ENCODE measurements at places on chromosomes 12 and 14.

DNA sequence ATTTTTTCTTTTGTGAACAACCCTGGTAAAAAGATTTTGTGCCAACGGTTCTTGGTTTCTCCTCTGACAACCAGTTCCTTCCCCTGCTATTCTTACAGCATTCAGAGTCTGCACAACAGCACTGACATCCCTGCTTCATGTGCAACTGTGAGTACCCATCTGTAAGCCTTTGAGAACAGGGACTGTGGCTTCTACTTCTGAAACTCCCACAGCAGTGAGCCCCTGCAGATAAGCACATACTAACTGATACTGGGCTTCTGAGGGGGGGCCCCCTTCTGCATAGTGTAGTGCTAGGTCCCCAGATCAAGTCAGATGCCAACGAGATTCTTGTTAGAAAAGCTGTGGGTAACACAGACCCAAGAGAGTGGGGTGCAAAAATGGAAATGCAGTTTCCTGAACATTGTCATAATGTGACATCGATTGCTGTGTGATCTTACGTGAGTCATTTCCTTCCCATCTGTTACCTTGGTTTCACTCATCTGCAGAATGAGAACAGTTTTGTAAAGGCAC lies 11.1 kb upstream of the NINJ2 start:
- peak; percentile 64 for DNase-seq

DNA sequence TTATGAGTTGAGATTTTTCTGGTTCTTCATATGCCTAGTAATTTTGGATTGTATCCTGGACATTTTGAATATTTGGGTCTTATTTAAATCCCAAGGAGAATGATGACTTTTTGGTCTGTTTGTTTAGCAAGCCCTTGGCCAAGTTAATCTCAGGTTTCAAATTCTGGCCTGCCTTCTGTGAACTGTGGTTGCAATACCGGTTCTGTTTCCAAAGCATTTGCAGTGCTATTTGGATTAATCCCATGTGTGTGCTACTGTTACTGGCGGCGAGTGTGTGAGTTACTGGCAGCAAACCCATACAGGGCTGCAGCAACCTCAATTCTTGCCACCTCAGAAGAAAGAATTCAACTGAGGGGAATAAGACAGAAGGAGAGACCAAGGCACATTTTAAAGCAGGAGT lies 51.1 kb downstream of the TMEM260 start:
- DNase-seq, result no peak

DNA sequence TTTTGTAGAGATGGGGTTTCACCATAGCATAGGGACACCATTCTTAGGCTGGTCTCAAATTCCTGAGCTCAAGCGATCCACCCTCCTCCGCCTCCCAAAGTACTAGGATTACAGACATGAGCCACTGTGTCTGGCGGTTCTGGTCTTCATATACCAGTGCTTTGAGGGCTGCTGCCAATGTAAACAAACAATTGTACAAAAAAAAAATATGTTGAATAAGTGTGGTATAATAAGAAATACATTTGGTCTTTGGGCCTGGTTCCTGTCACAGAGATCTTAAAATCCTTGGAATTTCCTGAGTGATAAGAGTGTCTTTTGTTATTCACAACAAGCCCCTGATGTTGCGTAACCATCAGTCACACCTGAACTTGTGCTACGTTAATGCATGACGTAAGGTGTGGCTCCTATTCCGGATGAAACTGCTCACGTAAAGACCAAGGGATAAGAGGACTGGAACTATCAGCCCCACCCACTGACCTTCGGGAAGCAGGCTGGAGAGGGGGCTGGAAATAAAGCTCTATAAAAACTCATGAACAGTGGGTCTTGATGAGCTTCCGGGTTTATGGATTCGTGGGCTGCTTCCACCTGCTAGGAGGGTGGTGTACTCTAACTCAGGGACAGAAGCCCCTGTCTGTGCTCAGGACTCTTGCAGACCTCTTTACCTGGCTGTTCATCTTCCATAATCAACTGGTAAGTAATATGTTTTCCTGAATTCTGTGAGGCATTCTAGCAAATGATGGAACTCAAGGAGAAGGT lies 16.5 kb upstream of the RIMKLB start:
- DNase-seq, result no peak

DNA sequence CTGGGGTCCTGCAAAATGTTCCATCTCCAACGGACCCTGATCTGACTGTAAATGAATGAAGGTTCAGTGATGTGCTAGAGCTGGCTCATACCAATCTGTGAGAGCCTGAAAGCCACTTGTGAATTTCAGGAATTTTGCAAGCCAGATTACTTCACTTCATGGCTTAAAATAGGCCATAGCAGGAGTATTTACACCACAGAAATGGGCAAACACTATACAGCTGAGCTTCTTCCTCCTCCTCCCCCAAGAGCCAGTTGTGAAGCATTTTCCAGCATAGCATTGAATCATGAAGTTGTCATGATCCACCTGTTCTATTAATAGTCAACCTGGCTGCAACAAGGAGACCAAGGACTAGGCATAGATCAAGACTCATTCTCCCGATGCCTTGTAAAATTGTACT lies 141.3 kb upstream of the RASSF8 start:
- DNase-seq, result no peak

DNA sequence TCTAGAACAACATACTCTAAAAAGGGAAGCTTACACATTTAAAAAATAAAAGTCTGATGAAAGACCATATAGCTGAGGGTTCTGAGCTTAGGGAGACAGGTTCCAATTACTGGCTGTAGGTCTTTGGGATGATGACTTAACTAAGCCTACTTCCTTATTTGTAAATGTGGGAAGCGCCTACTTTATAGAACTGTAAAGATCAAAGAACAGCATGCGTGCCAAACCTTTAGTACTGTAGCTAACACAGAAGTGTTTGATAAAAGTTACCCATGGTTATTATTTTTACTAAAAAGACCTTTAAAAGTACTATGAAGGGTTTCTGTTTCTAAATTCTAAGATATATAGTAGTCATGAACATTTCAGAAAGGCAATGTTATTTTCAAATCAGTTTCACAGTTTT lies 35.7 kb downstream of the STK38L start:
- no peak for DNase-seq

DNA sequence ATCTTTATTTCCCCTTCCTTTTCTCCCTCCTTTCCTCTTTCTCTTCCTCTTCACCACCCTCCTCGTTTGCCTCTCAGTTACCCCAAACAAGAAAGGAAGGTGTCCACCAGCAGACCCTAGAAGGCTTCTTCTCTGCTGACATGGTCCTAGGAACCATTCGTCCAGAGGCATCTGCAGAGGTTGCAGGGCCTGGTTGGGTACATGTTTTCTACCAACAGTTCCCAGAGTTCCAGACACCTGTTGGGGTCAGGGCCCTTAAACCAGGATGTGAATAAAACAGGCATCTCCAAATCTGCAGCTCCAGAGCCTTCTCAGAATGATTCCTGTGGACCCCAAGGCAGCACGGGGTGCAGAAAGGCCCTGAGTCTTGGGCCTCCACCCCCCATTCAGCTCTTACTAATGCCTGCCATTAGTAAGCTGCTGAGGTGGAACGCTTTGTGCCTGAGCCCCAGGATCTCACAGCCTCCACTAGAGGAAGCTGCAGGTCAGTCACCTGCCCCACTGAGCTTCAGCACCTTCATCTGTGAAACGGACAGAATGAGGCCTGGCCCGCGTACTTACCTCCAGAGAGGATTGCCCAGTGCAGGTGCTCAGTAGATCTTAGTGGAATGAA lies 130.4 kb downstream of the DICER1 start:
- DNase-seq, result no peak

- DNase-seq, result no peak
These were observed 46.7 kb upstream of the ATP23 start for GRCh38 chr12:57894399-57895292.

DNA sequence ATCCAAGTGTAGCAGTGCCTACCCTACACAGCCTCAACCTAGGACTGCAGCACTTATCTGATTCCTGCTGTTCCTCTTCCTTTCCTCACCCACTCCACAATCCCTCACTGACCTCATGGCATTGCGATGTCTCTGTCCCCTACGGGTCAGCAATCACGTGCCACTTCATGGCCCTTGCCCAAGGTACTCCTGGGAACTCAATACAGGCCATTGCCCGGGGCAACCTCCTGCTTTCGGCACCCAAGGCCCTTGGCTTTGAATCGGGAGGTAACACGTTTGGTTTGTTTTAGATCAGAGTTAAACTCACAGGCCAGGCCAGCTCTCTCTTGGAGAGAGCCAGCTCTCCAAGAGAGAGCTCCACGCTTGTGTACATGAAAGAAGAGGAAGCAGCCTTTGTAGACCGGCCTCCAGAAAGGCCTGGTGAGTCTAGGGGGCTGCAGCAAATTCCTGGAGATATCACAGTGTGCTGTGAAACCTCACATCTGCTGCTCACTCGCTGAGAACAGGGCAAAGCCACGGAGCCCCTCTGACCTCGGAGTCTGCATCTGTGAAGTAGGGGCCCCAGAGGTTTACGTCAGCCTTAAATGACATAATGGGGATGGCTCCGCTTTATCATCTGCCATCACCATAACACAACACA lies 12.2 kb downstream of the CLMN start:
- no peak for DNase-seq

DNA sequence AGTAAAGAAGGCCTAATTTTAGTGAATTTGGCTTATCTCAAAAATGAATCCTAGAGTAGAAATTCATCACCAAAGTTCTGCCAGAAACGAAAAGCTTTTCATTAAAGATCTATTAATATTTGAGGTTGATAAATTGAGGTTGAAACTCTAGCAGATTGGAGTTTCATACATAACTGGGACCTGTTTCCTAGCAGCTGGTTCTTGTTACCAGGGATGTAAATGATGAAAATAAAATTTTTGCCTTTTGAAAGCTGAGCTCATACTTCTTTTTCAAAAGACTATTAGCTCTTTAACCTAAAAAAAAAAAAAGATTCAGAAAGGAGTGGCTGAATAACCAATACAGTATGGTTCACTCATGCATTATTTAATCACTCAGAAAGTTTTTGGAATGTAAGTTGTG lies 98.3 kb downstream of the PTGER2 start:
- no peak for DNase-seq

GRCh38 chr12:78881685-78882084 lies 17.1 kb downstream of the SYT1 start:
- DNase-seq, result no peak

DNA sequence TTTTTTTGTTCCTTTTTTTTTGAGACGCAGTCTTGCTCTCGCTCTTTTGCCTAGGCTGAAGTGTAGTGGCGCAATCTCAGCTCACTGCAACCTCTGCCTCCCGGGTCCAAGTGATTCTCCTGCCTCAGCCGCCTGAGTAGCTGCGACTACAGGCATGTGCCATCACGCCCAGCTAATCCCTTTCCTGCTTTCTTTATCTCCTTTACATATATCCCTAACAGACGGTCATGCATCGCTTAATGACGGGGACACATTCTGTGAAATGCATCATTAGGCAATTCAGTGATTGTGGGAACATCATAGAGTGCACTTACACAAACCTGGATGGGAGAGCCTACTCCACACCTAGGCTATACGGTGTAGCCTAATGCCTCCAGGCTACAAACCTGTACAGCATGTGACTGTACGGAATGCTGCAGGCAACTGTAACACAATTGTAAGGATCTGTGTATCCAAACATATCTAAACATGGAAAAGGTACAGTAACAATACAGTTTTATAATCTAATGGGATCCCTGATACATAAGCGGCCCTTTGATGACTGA lies 32.8 kb downstream of the NOS1 start:
- no peak for DNase-seq

DNA sequence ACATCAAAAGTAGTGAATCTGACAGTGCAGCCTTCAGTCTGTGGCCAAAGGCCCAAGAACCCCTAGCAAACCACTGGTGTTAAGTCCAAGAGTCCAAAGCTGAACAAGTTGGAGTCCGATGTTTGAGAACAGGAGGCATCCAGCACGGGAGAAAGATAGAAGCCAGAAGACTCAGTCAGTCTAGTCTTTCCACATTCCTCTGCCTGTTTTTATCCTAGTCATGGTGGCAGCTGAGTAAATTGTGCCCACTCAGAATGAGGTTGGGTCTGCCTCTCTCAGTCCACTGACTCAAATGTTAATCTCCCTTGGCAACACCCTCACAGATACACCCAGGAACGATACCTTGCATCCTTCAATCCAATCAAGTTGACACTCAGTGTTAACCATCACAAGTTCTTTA lies 1255.4 kb downstream of the LRFN5 start:
- no peak for DNase-seq

DNA sequence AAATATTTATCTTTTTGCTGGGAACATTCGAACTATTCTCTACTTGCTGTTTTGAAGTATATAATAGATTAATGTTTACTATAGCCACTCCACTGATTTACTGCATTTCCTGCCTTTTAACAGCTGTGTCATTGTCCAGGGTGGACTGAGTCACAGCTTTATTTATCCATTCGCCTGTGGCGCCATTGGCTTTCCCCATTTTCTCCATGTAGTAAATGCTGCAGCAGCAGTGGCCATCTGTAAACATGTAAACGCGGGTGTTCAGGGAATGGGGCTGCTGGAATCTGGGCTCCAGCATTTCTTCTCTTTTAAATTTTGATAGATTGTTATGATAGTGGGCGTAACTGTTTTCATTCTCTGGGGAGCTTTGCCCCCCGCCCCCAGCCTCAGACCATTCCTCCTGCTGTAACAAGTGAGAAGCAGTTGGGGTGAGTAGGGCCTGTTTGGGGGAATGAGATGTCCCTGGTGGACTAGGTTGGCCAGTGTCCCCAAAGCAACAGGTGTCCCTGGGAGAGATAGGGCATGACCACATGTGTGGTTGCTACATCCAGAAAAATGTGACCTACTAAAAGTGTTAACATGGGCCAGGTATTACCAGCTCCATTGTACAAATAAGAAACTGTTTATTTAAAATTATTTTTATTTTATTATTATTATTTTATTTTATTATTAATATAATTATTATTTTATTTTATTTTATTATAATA lies 32.9 kb downstream of the RIN3 start:
- no peak for DNase-seq

DNA sequence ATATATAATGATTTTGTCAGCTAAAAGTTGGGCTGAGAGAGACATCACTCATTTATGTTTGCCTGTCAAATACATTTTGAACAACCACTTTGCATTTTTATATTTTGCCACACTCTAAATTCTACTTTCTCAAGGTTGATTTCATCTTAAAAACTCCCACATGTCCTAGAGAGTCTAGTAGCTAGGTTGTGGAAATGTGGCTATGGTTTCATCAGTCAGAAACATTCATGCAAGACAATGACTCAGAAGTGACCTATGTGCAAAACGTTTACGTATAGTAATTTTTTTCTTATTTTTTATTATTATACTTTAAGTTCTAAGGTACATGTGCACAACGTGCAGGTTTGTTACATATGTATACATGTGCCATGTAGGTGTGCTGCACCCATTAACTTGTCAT lies 27.4 kb upstream of the PRKD1 start:
- no peak for DNase-seq

- no peak for DNase-seq
These were observed 29.9 kb downstream of the PLEKHG7 start for GRCh38 chr12:92732716-92733115.

- peak; percentile 71 for DNase-seq
These were observed 33.5 kb upstream of the NXPH4 start for GRCh38 chr12:57182918-57183575.
